ENCODE measurements at places on chromosomes 1 and 21.

DNA sequence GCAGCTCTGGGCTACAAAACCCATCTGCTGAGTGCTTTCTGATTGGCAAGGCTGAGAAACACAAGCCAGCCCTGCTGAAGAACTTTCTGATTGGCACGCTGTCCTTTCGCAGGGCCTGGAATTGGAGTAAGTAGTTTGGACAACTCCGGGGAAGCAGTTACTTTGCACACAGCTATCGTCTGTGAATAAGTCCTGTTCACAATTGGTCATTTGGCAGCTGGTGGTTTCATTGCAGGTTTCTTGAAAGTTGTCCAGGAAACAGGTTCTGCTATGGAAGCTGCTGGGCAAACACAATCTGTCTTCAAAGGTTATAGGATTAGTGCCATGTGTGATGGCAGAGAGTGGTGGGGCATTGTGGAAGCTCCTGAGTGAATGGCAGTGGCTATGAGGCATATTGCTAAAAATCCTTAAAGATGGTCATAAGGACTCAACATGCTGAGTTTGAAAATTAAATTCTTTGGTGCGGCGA is at the start of gene KRTAP27-1:
Gene KRTAP27-1 (minus strand): TSS at position 419 of the 469 bp plus-strand sequence. CDS start 26 bp downstream, at position 393.
- DNase-seq = no peak

DNA sequence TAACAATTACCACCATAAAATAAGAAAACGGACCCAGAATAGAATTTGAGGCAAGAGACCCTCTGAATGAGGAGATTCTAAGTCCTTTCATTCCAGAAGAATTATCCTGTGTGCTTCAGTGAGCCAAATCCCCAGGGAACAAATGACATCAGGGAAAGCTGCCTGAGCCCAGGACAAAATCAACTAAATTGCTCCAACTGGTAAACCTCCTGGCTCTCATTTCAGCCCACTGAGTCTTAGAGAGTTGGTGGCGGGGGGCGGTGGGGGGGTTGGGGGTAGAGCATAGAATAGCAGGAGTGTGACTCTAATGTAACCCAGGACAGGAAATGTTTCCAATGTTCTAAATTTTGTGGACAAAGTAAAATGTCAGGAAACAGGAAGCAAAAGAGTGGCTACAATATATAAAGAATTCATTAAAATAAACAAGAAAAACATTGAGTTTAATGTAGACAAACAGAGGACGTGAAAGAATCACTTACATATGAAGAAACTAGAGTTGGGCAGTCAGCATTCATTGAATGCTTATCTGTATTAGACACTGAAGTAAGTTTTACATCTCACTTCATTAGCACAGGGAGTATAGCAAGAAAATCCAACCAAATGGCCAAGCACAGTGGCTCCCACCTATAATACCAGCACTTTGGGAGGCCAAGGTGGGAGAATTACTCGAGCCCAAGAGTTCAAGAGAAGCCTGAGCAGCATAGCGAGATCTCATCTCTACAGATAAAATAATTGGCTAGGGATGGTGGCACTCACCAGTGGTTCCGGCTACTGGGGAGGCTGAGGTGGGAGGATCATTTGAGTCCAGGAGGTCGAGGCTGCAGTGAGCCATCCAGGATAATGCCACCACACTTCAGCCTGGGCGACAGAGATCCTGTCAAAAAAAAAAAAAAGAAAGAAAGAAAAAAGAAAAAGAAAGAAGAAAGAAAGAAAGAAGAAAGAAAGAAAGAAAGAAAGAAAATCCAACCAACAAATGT is 75.1 kb downstream of the DHRS3 start:
- DNase-seq = peak; percentile 6

DNA sequence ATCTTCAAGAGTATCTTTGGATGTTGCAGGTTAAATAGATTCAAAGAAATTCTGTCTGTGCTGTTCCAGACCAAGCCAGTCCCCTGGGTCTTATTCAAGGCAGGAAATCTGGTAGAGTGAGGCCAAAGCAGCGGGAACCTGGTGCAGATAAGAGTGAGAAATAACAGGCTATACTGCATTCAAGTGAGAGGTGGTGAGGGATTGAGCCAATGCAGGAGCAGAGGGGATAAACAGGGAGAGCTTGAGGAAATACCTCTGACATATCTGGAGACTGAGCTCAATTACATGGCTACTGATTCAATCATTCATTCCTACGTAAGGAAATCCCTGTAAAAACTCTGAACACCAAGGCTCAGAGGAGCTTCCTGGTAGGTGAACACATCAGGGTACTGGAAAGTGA is 17.2 kb upstream of the PSMA5 start:
- no peak for DNase-seq

DNA sequence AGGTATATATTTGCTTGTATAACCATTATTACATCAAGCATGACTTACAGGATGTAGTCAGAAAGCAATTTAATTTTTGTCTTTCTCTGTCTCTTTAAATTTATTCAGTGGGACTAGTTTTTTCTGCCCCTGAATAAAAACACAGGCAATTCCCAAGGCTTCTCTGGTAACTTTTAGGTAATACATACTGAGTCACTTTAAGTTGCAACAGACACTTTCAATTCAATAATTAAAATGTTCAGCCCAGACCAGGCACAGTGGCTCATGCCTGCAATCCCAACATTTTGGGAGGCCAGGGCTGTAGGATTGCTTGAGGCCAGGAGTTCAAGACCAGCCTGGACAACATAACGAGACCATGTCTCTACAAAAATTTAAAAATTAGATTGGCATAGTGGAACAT is 12.3 kb downstream of the SLC44A3 start:
- no peak for DNase-seq

GRCh38 chr1:183470961-183471742 is 1.1 kb upstream of the SMG7 start:
- peak; percentile 90 for DNase-seq

GRCh38 chr1:45282351-45282750 is 44.3 kb upstream of the HPDL start:
- no peak for DNase-seq

- peak; percentile 70 for DNase-seq
Measured at GRCh38 chr1:155166471-155167165, 6.5 kb downstream of the KRTCAP2 start.

- DNase-seq = no peak
Measured at GRCh38 chr1:167088746-167089417, 1.3 kb downstream of the GPA33 start.

- peak; percentile 35 for DNase-seq
Measured at GRCh38 chr1:11531943-11532342, 53.0 kb downstream of the DISP3 start.

GRCh38 chr1:197915862-197916499 is 1.2 kb upstream of the LHX9 start:
- peak; percentile 75 for DNase-seq

DNA sequence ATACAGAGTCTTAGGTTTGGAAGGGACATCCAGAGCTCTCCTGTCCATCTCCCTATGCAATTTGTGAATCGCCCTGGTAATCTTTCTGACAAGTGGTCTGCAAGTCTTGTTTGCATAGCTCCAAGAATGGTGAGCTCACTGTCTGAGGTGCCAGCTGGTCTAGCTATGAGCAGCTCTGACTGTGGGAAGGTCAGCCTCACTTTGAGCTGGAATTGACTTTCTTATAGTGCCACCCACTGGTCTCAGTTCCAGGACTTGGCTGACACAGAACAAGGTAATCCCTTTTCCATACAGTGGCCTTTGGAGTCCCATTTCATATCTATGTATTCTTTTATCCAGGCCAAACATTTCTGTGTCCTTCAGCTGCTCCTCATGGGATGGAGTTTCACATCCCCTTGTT is 95.6 kb upstream of the C8B start:
- no peak for DNase-seq

DNA sequence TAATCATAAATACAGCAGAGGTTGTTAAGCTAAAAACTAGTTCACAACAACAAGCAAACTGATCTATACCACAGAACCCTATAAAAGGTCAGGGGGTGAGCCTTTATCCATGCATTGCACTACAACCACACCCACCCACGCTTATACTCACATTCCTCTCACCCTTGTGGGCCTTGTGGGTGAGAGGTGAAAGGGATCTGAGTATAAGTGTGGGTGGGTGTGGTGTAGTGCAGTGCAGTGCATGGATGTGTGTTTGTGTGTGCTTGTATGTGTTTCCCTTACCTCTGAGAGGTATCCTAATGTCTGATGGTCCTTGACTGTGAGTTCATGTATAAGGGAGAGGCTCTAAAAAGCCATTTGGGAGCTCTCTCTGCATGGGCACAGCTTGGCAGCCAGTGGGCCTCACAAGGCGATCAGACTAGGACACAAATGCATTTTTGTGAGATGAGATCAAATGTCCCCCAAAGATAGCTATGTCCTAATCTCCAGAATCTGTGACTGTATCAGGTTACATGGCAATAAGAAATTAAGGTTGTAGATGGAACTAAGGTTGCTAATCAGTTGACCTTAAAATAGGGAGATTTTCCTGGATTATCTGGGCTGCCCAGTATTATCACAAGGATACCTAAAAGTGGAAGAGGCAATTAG is 95.5 kb upstream of the DPT start:
- no peak for DNase-seq

GRCh38 chr1:205981257-205981656 is 21.9 kb downstream of the RAB7B start:
- DNase-seq = no peak

- no peak for DNase-seq
Measured at GRCh38 chr1:242703467-242703866, 179.0 kb upstream of the PLD5 start.

DNA sequence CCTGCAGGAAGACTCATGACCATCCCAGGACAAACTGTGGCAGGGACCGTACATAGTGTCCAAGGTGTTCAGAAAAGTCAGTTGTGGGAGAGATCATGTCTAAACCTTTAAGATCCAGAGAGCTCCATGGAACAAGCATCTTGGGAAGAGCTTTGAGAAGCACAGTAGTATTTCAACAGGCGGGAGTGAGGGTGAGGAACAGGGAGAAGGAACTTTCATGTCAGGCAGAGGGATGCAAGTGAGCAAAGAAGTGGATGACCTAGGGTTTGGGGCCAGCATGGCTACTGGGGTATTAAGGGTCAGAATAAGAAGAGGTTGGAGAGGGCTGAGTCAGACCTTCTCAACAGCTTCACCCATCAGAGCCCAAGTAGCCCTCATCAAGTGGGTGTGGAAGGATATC is 147.9 kb upstream of the ETV3 start:
- no peak for DNase-seq

GRCh38 chr1:29963946-29964345 is 727.6 kb downstream of the PTPRU start:
- DNase-seq = no peak

DNA sequence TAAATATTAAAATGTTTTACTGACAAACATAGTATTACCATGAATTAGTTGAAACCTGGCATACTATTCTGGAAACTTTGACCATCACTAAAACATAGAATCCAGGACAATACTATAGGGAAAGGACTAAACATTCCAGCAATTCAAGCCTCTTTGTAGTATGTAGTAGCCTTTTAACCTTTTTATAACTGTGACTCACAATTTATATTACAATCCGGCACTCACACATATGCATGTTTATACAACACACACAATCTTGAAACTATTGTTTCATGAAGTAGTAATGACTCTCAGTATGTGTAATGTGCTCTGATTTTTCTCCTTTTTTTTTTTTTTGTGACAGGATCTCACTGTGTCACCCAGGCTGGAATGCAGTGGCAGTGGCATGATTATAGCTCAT is 64.3 kb downstream of the ANKRD13C start:
- DNase-seq = no peak

GRCh38 chr1:156840186-156840897 is 18.6 kb downstream of the INSRR start:
- DNase-seq = no peak

GRCh38 chr1:145960468-145961108 is 2.8 kb upstream of the LIX1L start:
- peak; percentile 88 for DNase-seq

- no peak for DNase-seq
Measured at GRCh38 chr1:39508857-39509305, 17.4 kb downstream of the BMP8A start.

DNA sequence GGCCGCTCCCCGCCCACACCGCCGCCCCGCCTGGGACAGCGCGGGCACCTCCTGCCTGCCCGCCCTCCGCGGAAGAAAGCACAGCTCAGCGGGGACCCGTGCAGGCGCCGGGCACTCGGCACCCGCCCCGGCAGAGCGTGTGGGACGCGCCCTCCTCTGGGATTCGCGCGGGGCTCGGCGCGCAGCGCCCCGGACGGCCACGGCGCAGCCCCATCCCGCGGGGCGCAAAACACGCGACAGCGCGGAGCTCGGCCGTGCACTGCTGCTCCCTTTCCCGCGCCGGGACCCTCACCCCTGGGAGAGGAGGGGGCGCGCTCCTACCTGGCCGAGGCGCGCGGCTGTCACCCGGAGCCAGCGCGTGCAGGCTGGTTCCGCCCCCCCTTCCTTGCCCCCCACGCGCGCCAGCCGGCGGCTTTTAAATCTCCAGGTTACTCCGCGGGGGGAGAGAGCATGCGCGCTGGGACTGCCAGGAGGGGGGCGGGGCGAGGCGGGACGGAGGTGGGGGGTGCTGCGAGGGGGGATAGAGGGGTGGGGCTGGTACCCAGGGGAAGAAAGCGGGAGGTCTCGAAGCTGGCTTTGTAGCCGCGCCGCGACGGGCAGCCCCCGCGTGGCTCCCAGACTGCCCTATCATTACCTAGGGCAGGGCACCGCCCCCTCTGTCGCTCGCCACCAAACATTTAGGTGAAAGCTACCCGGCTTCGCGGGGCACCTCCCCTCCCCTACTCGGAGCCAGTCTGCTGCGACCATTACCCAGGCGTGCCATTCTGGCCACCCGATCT is at the start of gene SLC45A3:
Gene SLC45A3 (minus strand): TSS at position 437 of the 779 bp plus-strand sequence. CDS start 15,853 bp downstream, outside the sequence.
- peak; percentile 73 for DNase-seq

DNA sequence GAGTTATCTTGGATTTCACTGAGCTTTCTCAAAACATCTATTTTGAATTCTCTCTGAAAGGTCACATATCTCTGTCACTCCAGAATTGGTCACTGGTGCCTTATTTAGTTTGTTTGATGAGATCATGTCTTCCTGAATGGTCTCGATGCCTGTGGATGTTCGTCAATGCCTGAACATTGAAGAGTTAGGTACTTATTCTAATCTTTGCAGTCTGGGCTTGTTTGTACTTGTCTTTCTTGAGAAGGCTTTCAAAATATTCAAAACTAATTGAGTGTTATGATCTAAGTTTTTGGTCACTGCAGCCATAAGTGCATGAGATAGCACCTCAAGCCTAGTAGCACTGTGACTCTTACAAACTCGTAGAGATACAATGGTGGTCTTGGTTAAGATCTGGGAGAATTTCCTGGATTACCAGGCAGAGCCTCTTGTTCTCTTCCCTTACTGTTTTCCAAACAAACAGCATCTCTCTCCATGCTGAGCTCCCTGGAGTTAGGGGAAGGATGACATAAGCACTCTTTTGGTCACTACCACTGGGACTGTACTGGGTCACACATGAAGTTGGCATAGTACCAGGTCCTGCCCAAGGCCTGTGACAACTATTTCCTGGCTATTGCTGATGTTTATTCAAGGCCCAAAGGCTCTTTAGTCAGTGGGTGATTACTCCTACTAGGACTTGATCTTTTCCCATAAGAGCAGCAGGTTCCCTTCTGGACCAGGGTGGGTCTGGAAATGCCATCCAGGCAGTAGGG is 25.6 kb downstream of the SLC22A15 start:
- no peak for DNase-seq

DNA sequence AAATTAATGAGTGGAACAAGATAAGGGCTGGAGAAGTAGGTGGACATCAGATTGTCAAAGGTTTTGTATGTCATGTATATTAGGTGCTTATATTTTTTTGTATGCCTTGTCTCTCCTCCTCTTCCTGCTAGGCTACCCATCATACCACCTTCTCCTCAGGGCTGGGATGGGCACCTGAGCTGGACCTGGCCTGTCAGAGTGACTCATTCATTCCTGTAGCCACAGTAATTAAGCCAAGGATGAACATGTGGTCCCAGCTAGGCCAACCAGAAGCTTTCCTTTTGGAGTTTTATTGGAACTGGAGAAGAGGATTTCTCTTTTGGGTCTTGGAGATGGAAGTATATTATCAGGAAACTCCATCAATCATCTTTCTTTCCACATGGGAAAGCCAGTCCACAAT is 21.2 kb downstream of the PTGS2 start:
- DNase-seq = no peak

Measured in upper lobe of right lung (tissue), 1 donor.